AG08396 (cell line): ENCODE measurements at places on chromosomes 3 and 15.

DNA sequence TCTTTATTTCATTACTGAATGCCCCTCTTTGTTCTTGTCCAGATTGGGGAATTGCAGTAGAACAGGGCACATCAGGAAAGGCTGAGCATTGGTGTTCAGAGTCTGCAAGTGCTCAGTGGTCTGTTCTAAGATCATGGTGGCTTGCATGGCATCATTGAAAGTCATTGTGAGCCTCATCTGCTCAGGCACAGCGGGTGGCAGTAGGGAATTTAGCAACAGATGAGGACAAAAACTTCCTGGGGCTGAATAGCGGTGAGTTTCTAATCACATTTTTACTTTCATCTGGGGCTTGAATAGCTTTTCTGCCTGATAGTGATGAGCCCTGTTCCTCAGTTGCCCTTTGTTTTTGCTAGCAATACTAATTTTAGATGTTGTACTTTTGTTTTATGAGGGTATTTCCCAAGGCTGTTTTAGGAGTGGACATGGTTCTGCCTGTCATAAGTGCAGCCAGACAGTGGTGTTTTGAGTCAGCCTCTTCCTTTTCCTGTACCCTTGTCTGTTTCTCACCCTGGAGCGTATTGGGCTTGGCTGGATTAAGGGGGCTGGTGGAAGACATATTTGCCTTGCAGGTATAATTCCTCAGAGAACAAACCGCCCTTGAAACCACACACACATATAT is 127.2 kb upstream of the IL12A start:
- no peak for DNase-seq

- DNase-seq, result no peak
Measured at GRCh38 chr3:190227064-190227463, 95.2 kb downstream of the CLDN1 start.

DNA sequence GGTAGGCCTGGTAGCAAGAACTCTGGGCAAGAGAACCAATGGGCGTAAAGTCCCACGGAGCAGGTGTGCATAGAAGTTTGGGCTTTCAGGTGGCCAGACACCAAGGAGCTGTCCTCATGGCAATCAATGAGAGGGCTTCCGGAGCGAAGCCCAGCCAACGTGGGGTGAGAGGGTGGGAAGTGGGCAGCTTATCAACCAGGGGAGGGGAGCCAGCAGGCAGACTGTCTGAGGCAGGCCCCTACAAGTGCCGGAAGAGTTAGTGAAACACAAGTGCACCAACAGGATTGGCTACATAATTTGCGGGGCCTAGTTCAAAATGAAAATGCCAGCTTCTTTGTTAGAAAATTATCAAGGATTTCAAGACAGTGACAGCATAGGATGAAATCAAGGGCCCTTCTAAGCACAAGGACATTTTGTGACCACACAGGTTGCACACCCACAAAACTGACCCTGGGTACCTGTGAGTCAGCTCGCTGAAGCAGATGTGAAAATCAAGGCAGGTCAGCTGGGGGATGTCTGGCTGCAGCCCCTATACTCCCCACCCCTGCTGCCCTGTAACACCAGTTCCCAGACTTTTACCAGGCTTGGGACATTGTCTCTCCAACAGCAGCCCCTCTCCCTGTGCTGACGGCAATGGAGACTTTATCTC is 102.1 kb upstream of the ETV5 start:
- DNase-seq, result no peak

DNA sequence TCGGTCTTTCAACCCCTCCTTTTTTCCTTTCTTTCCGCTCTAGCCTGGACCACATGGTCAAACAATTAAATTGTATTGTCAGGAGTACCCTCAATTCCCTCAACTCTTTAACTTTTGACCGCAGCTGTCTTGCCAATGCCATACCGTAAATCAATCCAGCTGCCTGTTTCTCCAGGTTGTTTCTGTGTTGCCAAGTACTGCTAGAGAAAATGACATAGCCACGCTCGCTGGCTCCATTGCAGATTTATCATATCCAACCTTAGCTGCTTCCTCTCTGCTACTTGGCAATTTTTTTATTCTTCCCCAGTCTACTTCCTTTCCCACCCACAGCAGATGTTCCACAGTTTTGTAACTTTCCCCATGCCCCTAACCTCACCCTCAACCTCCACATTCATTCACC is 60.0 kb downstream of the ZNF385D start:
- no peak for DNase-seq

- DNase-seq, result no peak
Measured at GRCh38 chr15:26438316-26438715, 334.6 kb downstream of the GABRB3 start.

- DNase-seq, result peak; percentile 72
Measured at GRCh38 chr15:96359616-96360521, 29.4 kb downstream of the NR2F2 start.

DNA sequence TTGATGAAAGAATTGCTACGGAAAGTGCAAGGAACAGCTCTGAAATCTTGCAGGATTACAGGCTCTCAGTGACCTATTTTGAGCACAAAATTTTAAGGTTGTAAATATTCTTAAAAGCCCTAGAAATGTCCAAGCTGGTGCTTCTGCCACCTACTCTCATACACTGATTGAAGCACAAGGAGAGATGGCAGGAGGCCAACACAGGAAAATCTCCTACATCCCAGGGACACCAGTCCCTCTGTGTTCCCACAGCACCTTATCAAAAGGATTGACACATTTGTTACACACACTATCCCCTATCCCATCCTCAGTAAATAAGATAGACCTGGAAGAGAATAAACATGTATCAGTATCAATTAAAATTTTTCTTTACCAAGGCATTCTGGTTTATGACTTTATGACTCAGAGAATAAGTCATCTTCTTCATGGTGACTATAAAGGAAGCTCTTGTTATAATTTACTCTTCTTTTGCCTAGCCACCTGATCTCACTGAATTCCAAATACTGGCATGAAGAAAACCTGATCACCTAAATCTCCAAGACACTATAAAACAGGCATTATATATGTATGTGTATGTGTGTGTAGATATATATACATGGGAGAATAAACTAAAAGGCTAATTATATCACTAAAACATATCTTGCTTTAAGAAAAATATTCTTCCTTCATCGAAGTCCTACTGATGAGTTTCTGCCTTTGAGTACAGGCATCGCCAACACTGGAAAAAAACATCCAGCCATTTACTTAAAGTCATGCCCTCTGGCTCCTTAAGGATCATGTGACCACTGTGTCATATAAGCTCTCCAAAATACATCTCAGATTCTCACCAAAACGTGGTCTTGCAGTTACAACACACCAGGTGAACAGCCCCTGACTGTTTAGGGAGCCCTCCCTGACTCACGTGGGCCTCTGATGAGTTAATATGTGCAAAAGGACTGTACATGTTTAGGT is 208.1 kb upstream of the NR2F2 start:
- DNase-seq, result no peak

GRCh38 chr3:12353796-12354525 is 65.1 kb downstream of the PPARG start:
- no peak for DNase-seq

- no peak for DNase-seq
Measured at GRCh38 chr15:69736161-69736560, 283.5 kb downstream of the RPLP1 start.

GRCh38 chr15:63288778-63289378 is 11.5 kb downstream of the APH1B start:
- DNase-seq, result peak; percentile 63

DNA sequence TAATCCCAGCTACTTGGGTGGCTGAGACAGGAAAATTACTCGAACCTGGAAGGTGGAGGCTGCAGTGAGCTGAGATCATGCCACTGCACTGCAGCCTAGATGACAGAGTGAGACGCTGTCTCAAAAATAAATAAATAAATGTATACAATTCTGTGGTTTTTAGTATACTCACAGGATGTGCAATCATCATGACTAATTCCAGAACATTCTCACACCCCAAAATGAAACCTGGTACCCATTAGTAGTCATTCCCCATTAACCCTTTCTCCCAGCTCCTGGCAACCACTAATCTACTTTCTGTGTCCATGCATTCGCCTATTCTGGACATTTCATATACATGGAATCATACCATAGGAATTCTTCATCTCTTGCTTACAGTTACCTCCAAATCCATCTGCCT is 44.5 kb downstream of the LRRFIP2 start:
- no peak for DNase-seq

GRCh38 chr3:36761779-36762178 is 2.6 kb downstream of the DCLK3 start:
- DNase-seq, result no peak

GRCh38 chr3:53109891-53110771 is 20.1 kb downstream of the RFT1 start:
- peak; percentile 63 for DNase-seq

GRCh38 chr15:40769274-40770146 is at the start of gene C15orf62:
C15orf62 (plus strand) TSS chr15:40769980; CDS start chr15:40770496, 516 bp downstream.
- DNase-seq, result no peak

- peak; percentile 17 for DNase-seq
Measured at GRCh38 chr15:84715441-84716035, 401 bp downstream of the SEC11A start.

DNA sequence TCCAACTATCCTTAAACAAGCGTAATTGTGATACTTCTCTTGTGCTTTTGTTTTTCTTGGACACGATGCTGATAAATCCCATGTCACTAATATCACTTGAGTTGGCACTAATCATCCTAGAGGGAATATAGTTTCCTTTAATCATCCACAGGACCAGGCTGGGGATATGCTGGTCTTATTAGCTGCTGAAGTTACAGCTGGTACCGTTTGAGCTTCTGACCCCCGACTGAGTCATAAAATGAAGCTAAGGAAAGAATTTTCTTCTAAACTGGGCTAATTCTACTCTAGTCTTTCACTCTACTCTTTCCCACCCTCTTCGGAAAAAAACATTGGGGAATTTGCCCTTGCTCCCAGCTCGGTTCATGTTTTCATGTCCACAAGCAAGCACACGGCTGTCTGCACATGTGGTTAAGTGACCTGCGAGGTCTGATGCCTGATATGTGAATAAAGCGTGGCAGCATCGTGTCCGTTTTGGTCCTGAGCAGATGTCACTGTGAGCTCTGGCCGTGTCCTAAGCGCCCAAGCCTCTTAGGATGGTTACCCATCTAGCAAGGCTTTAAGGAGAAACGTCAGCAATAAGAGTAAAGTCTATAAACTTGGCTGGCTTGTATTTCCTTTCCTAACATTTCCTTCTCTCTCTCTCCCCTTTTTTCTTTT is 223.7 kb downstream of the ITPR1 start:
- peak; percentile 29 for DNase-seq

- peak; percentile 31 for DNase-seq
Measured at GRCh38 chr15:64635499-64636495, 139.6 kb downstream of the RBPMS2 start.

DNA sequence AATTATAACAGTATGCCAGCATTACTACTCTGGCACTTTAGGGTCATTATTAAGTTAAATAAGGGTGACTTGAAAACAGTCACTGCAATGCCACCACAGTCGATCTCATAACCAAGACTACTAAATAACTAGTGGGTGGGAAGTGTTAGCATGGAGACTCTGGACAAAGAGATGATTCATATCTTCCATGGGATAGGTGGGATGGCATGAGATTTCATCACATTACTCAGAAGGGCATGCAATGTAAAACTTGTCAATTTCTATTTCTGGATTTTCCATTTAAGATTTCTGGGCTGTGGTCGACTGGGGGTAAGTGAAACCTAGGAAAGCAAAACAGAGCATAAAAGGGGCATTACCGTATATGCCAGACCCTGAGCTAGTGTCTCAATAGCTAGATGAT is 538.9 kb upstream of the GRM7 start:
- no peak for DNase-seq

GRCh38 chr15:71230303-71230702 is 115.0 kb downstream of the THSD4 start:
- no peak for DNase-seq

- DNase-seq, result no peak
Measured at GRCh38 chr15:78110096-78110495, 17.7 kb downstream of the SH2D7 start.

DNA sequence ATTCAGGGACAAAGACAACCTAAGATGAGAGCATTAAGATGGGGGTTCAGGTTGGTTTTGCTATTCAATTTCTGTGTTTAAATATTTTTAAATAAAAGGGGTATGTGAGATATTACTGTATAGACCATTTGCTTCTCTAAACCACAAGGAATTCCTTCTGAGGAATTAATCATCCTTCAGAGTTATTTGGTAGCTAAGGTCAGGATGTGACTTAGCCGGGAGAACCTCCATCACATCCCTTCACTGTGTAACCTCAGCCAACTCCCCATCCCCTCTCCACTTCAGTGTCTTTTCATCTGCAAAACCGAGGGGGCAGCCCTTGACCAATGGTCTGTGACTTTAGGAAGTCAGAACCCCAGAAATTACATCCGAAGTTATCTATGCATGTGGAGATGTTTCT is 48.7 kb upstream of the SKOR1 start:
- DNase-seq, result no peak

GRCh38 chr3:195873971-195874370 is 34.4 kb downstream of the TNK2 start:
- peak; percentile 77 for DNase-seq

GRCh38 chr3:64691051-64691450 is 3.3 kb upstream of the ADAMTS9 start:
- DNase-seq, result no peak

- no peak for DNase-seq
Measured at GRCh38 chr15:68654786-68655560, 76.2 kb downstream of the CORO2B start.

- DNase-seq, result no peak
Measured at GRCh38 chr3:189530822-189531221, 100.4 kb upstream of the TP63 start.

GRCh38 chr3:151428386-151428785 is 32.5 kb downstream of the IGSF10 start:
- no peak for DNase-seq

DNA sequence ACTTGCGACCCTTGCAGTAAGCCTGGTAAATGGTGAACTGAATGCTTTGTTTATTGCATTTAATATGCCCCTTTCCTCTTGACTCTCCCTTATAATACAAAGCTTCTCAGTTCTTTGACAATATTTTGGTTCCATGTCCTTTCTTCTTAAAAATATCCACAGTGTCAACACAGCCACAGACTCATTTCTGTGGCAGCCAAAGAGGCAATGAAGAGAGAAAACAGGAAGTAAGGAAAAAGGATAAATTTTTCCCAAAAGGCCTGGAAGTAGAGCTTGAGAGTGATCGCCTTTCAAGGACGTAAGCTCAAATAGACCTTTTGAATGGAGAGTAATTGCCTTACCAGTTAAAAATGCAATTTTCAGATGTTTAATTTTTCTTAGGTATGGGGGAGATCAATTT is 59.4 kb downstream of the PEX5L start:
- DNase-seq, result no peak

DNA sequence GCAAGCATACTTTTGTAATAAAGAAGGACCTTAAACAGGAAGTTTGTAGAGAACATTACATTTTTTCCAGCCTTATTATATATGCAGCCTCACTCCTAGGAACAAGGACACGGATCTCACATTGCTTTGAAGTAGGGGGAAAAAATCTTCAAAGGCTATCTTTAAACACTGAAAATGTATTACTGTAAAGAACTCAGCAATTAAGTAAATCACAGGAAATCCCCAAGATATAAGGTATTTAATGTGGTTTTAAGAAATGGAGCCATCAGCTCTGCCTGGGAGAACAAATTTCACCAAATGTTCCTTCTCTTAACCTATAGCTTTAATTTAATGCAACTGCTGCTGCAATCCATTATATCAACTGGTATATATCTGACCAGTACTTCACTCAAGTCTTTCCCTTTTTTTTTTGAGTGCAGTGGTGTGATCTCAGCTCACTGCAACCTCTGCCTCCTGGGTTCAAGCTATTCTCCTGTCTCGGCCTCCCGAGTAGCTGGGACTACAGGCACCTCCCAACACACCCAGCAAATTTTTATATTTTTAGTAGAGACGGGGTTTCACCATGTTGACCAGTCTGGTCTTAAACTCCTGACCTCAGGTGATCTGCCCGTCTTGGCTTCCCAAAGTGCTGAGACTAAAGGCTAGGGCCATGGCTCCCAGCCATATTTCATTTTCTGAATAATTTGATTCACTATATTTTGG is 2.8 kb downstream of the BTLA start:
- no peak for DNase-seq
